HepG2 (cell line): ENCODE measurements at places on chromosomes 3 and 15. TPM values are rescaled to one million over a fixed set of nuclear protein-coding genes. Genes with fewer than 3 reads are reported as not detected.

SCN11A gene
- 0.02 TPM in 1 of 2 replicates, not detected in the other for total RNA-seq

ALCAM gene
- total RNA-seq: 17.7 and 33.1 TPM in 2 replicates

KCNMB3 gene
- 2.4 and 4.3 TPM in 2 replicates for total RNA-seq

CCDC39 gene
- total RNA-seq: not detected in 2 replicates

ZNF774 gene
- total RNA-seq: 0.98 and 1.4 TPM in 2 replicates

PPP2R3A gene
- total RNA-seq: 0.07 and 0.18 TPM in 2 replicates

GOLGA8T gene
- total RNA-seq: not detected in 2 replicates

CHRM5 gene
- total RNA-seq: not detected in 2 replicates

LRTM1 gene
- total RNA-seq: not detected in 2 replicates

DUOXA2 gene
- total RNA-seq: not detected in 2 replicates

GRCh38 chr3:114362815-114363214 lies 69.0 kb downstream of the TIGIT start:
- peak; percentile 11 for DNase-seq

GRCh38 chr3:140708815-140709214 lies 31.0 kb downstream of the TRIM42 start:
- no peak for DNase-seq

GRCh38 chr15:58568157-58568571 lies 136.4 kb downstream of the LIPC start:
- DNase-seq: no peak

GRCh38 chr3:39432342-39432741 lies 25.8 kb downstream of the RPSA start:
- DNase-seq: no peak

- no peak for DNase-seq
Observed at GRCh38 chr3:14280326-14280725, 101.7 kb downstream of the LSM3 start.

GRCh38 chr3:66398228-66399025 lies 102.4 kb downstream of the LRIG1 start:
- no peak for DNase-seq

GRCh38 chr15:69031013-69032001 lies 16.8 kb downstream of the NOX5 start:
- DNase-seq: no peak

DNA sequence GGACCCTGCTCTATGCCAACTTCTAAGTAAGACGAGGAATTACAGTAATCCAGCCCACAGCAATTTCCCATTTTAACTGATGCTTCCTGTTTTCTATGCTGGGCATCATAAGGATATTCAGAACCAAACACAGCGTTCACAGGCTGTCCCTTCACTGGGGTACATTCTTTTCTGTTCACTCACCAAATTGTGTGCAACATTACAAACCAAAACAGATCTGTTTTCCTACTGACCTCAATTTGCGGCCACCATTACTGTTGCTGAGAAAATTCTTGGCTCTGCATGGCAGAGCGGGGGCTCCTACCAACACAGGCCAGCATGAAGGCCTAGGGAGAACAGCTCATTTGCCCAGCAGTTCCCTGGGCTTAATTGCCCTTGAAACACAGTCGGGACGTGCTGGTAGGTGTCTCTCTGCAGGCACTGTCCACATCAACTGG lies 76.5 kb downstream of the MYO1E start:
- no peak for DNase-seq

- no peak for DNase-seq
Observed at GRCh38 chr15:52225230-52225629, 34.0 kb upstream of the GNB5 start.

GRCh38 chr3:15331606-15332404 lies 581 bp downstream of the SH3BP5 start:
- no peak for DNase-seq

GRCh38 chr3:187942658-187943241 lies 197.5 kb upstream of the BCL6 start:
- no peak for DNase-seq

- DNase-seq: no peak
Observed at GRCh38 chr3:161081633-161082032, 23.5 kb downstream of the B3GALNT1 start.

DNA sequence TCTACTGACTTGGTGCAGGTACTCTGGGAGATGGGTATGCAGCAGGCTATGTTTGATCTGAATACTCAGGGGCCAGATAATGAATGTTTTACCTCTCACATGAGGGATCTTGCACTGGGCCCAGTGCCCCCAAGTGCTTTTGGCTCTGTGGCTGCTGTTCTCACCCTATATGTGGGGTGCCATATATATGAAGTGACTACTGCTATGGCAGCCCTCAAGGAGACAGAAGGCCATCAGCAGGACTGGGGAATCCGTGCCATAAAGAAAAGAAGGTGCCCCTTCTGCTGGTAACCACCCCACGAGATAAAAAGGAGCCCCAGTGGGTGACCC lies 302.1 kb downstream of the ZPLD1 start:
- no peak for DNase-seq

- peak; percentile 50 for DNase-seq
Observed at GRCh38 chr3:40580494-40581091, 55.8 kb downstream of the ZNF621 start.
